ENCODE measurements at places on chromosomes 5 and 9. TPM values are rescaled to one million over a fixed set of nuclear protein-coding genes. Genes with fewer than 3 reads are reported as not detected.

DNA sequence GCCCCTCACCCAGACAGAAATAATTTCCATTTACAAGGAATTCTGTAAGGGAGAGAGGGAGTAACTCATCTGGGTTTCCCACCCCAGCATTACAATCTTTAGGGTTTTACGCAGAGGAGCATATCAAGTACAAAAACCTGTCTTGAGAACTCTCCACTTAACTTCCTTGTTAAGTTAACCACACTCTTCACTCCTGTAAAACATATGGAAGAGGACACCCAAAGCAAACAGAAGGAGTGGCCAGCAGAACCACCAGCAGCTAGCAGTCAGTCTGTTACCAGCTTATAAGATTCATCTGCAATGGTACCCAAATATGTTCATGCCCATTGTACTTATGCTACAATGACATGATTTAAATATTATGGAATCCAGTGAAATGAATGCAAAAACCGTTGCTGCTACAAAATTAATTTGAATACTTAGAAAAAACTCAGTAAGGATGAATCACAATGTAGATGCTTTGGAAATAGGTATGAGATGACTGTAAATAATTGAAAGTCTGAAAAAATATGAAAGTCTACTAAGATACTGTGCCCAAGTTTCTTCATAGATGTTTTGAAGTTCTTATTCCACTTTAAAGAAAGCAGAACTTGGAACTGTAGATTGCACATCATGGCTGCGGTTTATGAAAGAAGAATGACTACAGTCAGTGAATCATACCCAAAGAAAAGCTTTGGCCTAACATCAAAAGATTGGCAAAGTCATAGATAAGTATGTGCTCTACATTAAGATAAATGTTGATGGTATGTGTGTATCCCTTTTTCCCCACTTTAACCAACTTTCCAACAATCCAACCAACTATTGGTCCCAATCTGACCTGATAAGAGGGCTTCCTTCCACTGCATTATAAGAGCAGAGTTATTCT is 233.6 kb downstream of the ACTL7B start:
- DNase-seq = no peak

The FBP2 gene
- not detected for total RNA-seq

The SLC36A2 gene
- not detected for total RNA-seq

DNA sequence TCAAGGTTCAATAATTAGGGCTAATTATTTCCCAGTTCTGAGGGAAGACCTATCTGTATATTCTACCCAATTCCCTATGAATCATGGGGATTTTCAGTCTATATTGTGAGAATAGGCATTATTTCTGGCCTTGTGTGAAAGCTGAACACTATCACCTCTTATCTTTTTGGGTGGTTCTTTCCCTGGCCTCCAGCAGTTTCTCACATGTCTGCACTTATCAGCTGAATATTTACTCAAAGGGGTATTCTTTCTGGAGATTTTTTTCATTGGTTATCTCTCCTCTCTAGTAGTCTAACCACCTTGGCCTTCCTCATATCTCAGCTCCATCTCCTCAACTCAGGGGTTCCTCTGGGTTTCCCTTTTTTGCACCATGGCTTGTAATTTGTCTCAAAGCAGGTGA is 64.9 kb upstream of the LIFR start:
- no peak for DNase-seq

- no peak for DNase-seq
Measured at GRCh38 chr5:138024117-138024516, 8.8 kb downstream of the FAM13B start.

The THBS4 gene
- total RNA-seq = 4.5 TPM

Data from right cardiac atrium (tissue), 5 donors.